Transverse colon (tissue), 4 donors: ENCODE measurements at places on chromosomes 6 and 20.

DNA sequence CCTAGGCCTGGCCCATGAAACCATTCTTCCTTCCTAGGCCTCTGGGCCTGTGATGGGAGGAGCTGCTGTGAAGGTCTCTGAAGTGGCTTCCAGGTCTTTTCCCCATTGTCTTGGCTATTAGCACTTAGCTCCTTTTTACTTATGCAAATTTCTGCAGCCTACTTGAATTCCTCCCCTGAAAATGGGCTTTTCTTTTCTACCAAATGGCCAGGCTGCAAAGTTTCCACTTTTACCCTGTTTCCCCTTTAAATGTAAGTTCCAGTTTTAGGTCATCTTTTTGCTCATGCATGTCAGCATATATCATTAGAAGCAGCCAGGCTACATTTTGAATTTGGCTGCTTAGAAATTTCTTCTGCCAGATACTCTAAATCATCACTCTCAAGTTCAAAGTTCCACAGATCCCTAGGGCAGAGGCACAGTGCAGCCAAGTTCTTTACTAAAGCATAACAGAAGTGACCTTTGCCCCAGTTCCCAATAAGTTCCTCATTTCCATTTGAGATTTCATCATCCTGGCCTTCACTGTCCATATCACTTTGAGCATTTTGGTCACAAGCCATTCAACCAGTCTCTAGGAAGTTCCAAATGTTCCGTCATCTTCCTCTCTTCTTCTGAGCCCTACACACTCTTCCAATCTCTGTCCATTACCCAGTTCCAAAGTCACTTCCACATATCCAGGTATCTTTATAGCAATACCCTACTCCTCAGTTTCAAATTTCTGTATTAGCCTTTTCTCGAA, 71.9 kb downstream of the TBC1D7 start:
- DNase-seq: no peak

GRCh38 chr6:35142588-35143569, 1.7 kb upstream of the TCP11 start:
- no peak for DNase-seq

- DNase-seq: no peak
Observed at GRCh38 chr20:965956-966355, 36.2 kb downstream of the RSPO4 start.

- no peak for DNase-seq
Observed at GRCh38 chr6:44386929-44387345, 569 bp upstream of the CDC5L start.

DNA sequence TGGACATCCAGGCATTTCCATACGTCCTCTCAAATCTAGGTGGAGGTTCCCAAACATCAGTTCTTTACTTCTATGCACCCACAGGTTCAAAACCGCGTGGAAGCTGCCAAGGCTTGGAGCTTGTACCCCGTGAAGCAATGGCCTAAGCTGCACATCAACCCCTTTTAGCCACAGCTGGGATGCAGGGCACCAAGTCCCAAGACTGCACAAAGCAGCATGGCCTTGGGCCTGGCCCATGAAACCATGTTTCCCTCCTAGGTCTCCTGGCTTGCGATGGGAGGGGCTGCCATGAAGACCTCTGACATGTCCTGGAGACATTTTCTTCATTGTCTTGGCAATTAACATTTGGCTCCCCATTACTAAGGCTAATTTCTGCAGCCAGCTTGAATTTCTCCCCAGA, 88.9 kb upstream of the CBLN4 start:
- no peak for DNase-seq

GRCh38 chr20:39117491-39117890, 155.3 kb downstream of the DHX35 start:
- DNase-seq: no peak

- no peak for DNase-seq
Observed at GRCh38 chr6:74259981-74260380, 564.0 kb downstream of the CD109 start.

- no peak for DNase-seq
Observed at GRCh38 chr6:7624796-7625710, 35.1 kb downstream of the SNRNP48 start.

- no peak for DNase-seq
Observed at GRCh38 chr20:50887576-50887975, 43.7 kb downstream of the ADNP start.

DNA sequence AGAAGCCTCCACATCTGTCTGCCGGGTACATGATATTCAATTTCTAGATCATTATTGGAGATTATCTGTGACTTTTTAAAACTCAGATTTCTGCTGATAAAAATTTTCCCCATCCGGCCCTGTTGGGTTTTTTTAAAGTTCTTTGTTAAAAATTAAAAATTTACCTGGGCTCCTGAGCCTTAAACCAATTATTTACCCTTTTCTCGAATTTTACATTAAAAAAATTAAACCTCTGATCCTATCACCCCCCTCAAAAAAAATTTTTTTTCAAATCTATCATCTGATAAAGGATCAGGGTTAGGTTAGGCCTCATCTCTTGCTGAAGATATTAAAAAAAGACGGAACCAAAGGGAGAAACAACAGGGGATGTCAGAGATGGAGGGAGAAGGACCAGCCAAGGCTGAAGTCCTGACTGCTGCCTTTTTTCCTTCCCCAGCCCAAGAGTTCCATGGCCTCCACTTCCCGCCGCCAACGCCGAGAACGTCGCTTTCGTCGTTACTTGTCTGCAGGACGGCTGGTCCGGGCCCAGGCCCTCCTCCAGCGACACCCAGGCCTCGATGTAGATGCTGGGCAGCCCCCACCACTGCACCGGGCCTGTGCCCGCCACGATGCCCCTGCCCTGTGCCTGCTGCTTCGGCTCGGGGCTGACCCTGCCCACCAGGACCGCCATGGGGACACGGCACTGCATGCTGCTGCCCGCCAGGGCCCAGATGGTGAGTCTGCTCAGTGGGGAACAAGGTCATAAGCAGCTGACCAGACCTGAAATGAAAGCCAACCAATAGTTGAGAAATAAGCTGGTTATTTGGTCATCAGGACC, 527 bp downstream of the NFKBIL1 start:
- no peak for DNase-seq

DNA sequence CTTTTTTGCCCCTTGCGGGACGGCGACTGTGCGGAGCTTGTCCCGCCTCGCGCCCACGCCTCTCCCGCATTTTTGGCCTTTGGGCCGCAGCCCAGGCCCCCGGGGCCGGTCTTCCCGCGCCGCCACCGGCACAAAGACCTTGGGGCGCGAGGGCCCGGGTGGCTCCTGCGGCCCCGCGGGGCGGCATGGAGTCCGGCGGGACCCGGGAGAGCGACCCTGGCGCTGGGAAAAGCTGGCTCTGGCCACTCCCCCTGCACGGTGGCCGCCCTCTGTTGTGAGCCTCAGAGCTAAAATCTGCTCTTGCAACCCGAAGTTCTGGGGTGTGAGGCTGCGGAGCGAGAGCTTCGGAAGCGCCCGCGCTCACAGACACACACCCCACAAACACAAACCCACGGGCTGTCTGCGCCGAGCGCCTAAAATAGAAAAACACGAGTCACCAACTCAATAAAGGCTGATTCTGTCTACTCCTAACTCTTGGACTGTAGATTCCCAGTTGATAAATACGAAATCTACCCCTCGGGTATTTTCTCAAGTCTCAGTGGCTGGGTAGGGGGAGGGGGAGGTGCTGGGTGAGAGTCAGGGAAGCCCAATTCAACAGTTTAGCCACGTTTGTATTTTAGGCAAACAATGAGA, 496 bp upstream of the BEND3 start:
- DNase-seq: peak; percentile 59

DNA sequence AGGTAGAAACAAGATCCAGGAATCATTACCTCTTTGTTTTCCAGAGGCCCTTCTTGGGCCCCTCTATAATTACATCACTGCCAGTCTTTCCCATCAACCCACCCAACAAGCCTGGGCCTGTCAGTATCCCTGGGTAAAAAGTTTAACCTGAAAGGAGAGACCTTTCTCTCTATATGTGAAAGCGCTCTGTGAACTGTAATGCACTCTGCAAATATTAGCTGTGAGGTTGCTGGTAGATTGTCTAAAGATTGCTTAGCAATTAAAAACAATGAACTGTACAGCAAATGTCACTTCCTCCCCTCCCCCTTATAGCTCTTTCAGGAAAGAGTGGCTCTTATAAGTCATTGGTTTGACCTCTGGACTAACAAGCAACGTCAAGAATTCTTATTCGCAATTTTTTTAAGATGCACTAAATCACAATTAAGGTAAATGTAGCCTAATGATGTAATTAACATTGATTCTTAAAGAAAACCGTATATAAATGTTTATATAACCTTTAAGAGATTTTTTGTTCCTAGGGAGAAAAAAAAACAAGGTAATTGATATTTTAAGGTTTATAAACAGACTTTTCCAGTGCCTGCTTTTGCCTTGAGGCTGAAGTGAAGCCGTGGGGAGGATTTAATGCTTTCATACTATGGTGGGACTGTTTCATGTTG, 18.4 kb downstream of the ECT2L start:
- no peak for DNase-seq

GRCh38 chr6:12286373-12287110, 3.6 kb upstream of the EDN1 start:
- no peak for DNase-seq

DNA sequence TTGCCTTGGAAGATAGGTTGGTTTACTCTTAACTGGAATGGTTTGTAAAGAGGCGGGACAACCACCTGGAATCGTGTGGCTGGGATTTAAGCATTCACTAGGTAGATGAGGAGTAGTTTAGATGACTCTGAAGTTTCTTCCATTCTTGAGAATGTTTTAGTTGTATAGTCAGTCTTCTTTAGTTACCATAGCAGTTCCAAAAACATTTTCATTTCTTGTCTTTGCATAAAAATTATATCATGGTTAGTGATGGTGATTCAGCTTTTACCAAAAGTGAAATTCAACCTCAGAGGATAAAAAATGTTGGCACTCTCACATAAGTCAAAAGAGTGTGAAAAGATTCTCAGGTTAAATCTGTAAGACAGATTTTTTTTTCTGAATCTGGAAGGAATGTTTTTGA, 70.3 kb downstream of the SMAP1 start:
- no peak for DNase-seq

DNA sequence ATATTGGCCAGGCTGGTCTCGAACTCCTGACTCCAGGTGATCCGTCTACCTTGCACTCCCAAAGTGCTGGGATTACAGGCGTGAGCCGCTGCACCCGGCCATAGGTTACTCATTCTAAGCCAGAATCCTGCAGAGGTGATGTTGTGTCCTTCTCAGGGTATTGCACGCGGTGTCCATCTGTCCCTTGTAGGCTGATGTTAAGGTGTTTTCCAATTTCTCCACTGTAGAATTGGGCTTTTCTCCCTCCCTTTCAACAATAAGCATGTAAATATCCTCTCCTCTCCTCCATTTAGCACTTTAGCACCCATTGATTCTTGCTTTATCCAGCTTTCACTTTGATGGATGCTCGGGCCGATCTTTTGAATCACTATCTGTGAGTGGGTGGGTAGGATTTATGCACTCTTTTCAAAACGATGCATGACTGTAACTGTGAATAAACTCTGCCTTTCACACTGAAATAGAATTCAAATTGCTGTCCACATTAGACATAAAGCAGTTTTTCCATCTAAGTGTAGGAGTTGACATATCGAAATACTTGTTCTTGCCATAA, 52.6 kb downstream of the ZBTB2 start:
- no peak for DNase-seq

DNA sequence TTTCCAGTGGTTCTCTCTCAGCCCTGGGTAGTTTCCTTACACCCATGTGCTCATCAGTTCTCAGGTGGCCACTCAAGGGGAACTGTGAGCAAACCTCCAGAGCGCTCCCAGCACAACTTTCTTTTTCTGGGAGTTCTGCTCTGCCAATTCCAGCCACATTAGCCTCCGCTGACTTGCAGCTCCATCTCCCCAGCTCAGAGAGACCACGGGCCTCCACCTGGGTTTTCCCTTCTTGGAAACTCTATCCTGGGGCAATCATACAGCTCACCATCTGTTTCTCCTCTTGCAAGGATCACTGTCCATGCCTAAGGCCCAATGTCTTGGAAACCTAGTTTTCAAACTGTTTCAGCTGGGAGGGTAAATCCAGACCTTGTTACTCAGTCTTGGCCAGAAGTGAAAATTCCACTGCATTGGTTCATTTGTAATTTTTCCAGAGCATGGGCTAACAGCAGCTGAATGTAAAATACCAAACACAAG, 129.9 kb downstream of the EYA2 start:
- DNase-seq: no peak

- DNase-seq: no peak
Observed at GRCh38 chr6:6688283-6688682, 99.8 kb downstream of the LY86 start.

DNA sequence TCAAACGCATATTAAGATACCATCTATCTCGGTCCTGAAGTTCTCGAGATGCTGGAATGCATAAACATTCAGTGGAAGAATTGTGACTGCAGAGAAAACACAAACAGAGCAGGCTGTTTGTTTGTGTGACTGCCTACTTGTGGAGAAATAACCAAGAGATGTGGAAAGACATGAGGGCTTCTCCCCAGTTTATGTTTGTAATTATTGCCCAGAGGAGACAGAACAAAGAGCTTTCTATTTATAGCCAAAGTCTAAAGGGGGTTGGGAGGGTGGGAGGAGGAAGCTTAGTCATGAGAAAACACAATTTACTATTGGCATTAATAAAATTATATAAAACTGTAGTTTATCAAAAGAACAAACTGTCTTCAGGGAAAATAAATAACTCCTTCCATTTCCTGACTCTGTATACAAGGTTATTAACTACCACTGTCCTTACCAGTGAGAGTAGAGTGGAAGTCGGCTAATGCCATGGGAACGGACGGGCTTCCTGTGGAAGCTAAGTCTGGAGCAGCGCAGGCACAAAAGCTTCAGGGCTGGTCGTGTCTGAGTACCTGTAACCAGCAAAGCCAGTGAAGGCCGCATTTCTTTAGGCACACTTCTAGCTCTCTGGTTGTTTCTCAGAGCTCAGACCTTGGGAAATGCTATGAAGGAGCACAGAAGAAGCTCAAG, 200.2 kb upstream of the SUPT3H start:
- DNase-seq: no peak

DNA sequence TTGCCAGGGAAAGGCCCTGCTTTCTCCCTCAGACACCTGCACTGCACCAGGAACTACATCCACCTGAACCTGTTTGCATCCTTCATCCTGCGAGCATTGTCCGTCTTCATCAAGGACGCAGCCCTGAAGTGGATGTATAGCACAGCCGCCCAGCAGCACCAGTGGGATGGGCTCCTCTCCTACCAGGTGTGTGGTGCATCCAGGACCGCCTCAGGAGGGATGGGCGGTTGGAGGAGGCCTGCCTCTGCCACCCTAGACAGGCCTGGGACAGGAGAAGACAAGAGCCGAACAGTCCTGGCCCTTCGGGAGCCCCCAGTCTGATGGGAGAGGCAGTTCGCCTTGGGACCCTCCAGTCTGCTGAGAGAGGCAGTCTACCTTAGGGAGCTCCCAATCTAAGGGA, 24.2 kb downstream of the GLP1R start:
- no peak for DNase-seq

GRCh38 chr20:47350181-47350550, 6.3 kb downstream of the ZMYND8 start:
- no peak for DNase-seq

GRCh38 chr6:147585256-147585655, 76.8 kb downstream of the SAMD5 start:
- no peak for DNase-seq

- no peak for DNase-seq
Observed at GRCh38 chr6:46914279-46914810, 7.4 kb downstream of the ADGRF5 start.

- DNase-seq: no peak
Observed at GRCh38 chr6:166758136-166758704, 131.2 kb upstream of the RPS6KA2 start.
